T-helper 9 cell (primary cell): ENCODE measurements at places on chromosomes 11 and 22.

DNA sequence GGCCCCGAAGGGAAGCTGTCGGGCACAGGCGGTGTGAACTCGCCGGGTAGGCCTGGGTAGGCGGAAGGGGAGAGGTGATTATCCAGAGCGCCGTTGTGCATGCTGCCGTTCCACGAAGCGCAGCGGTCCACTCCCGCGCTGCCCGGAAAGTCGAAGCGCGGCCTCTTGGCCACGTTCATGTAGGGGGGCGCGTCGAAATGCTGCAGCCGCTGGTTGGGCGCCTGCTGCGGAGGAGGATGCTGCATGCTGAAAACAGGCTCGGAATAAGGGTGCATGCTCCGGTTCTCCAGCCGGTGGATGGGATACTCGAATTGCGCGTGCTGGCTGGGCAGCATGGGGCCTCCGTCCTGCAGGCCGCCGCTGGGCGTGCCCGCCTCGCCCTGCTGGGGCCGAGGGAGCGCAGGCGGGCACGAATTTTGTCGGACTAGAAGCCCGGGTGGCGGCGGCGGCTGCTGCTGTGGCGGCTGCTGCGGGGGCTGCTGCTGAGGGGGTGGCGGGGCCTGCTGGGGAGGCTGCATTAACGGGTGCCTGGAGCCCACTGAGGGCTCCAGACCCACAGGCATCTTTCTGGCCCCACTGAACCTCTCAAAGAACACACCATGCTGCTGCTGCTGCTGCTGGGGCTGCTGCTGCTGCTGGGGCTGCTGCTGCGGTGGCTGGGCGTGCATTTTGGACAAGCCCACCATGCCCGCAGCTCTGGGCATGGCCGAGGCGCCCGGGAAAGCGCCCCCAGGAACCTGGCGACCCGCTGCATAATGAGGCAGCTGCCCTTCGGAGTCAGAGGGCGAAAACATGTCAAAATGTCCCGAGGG, 2.3 kb downstream of the MN1 start:
- DNase-seq: no peak

DNA sequence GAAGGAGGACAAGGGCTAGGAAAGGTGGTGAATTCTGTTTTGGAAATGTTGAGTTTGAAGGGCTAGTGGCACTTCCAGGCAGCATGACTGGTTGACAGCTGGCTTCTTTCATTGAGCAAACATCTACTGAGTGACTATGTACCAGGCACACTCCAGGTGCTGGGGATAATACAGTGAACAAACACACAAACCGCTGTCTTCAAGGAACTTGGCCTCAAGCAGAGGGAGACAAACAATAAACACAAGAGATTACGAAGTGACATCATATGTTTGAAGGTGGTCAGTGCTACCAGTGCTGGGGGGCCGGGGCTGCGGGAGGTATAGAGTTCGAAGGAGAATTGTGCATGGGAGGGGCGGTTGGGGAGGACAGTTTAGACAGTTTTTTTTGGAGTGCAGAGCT, 197.0 kb upstream of the SORL1-AS1 start:
- DNase-seq: no peak

DNA sequence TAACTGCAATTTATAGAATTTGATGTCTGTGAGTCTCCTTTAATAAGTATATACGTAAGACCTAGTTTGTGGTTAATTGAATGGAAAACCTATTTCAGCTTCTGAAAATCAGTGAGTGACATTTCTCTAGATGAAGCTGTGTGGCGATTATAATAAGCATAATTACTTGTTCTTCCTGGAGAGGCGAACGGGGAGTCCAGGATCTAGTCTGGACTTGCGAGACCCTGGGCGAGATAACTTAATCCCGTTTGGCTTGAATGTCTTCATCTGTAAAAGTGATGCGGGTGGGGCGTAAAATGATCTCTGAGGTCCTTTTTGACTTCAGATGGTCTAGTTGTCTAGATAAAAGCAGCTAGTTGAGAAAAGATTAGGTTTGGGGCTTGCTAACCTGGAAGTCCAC, 1.1 kb downstream of the PRRG4 start:
- no peak for DNase-seq

DNA sequence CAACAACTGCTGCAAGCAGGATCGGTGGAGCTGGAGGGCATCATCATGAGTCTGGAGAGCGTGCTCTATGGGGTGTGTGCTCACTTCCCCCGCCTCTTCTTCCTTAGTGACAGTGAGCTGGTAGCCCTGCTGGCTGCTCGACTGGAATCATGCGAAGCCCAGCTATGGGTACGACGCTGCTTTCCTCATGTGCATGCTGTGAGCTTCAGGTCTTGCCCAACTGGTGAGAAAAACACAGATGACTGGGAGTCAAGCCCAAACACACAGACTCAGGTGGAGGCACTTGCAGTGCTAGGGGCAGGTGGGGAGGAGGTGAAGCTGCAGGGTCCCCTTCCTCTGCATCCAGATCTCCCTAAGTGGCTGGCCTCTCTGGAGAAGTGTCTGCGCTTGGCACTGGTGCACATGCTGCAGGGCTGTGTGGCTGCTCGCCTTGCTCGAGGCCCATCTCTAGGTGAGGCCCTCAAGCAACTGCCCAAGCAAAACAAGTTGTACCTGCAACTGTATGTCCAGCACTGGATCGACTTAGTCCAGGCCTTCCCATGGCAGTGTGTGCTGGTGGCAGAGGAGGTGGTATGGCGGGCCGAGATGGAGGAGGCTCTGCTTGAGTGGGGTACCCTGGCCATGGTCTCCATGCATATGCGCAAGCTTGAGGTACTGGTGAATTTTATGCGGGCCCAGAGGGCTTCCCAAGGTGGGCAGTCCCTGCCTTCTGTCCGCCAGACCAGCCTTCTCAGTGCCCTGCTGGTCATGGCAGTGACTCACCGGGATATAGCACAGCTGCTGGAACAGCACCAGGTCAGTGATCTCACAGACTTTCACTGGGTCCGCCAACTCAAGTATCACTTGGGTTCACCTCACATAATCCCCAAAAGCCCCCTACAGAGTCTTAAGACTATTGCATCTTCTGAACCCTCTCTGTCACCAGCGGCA, 48.1 kb downstream of the DNHD1 start:
- DNase-seq: no peak

DNA sequence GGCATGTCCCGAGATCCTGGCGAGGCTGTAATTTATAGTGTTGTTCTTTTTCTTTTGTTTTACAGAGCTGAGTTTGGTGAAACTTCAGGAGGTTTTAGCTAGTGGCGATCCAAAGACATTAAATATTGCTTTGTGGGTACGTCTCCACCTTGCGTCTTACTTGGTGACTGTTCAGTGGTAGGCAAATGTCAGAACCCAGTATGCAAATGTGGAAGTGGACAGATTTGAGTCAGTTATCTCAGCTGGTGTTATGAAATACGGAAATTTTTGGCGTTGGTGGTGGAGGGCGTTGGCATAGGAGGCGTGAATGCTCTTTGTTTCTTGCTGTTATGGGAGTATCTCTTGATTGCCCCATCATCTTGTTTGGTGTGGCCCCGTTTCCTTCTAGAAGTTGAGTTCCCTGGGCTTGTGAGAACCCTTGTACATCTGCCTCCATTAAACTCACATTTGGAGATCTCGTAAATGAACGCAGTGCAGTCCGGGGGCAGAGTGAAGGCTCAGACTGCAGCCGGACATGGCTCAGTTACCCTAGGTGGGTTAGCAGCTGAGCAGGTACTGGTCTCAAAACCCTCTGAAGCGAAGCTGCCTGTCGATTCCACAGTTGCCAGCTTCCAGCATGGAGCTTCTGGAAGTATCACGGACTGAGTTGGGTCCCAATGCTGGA, 39.9 kb downstream of the PTPRJ start:
- no peak for DNase-seq

GRCh38 chr11:84673753-84674152, 953.4 kb downstream of the DLG2 start:
- no peak for DNase-seq

- no peak for DNase-seq
These were observed 38.3 kb upstream of the CEP295 start for GRCh38 chr11:93623179-93623578.

- DNase-seq: no peak
These were observed 9.0 kb downstream of the TMPRSS5 start for GRCh38 chr11:113697111-113697510.

DNA sequence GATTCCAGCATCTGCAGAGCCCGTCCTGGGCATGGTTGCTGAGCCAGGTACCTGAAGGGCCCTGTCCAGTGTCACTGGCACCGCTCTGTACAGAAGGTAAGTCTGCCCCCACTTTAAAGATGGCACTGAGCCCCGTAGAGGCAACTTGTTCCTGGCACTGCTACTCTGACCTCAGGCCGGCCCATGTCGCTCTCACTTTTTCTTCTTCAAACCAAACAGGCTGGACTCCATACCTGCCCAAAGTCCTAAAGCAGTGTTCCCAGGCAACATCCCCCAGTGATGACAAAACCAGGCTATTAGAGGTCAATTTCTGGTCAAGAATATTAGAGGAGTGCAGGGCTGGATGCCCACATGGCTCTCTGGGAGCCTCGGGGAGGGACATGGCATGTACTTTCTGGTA, 46.6 kb upstream of the TTLL12 start:
- no peak for DNase-seq

GRCh38 chr11:13336246-13336878, 58.8 kb downstream of the BMAL1 start:
- DNase-seq: no peak

DNA sequence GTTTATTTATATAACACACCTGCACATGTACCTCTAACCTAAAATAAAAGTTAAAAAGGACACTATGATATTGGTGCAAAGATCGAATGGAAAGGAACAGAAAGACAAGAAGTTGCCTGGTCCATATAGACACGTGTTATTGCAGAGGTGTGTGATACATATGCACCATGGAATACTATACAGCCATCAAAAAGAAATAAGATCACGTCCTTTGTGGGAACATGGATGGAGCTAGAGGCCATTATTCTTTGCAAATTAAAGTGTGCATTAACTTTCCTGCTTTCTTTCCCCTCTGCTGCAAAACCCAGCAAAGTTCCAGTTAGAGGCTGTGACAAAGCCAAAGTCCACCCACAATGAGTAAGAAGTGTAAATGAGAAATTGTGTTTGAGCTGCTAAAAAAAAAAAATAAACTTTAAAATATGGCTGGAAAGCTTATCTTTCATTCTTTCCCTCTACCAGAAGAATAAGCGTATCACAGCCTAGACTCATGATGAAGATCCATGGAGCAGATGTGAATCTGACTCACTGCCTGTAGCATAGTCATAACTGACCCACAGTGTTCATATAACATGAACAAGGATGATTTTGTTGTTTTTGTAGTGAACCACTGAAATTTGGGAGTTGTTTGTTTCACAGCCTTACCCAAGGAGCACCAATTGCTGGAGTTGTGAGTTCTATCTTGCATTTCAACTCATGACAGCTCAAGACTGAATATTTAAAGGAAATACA, 9.6 kb downstream of the OR52K1 start:
- DNase-seq: no peak

DNA sequence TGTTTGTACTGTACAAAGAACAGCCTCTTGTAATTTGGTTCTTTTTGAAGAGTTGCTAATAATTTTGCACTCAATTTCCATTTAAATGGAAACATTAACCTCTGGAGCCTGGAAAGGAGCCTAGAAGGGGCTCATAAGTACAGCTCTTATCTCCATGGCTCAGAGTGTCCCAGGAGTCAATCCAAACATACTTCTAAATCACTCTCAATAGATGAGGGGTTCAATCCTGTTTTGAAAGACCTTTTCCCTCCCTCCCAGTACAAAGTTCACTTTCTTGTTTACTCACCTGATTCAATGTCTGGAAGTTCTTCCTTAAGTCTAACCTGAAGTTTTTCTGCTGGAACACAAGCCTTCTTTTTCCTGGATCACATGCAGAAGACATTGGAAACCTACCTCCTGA, 273.0 kb upstream of the PLET1 start:
- DNase-seq: no peak

GRCh38 chr11:13278609-13279486, 1.3 kb downstream of the BMAL1 start:
- no peak for DNase-seq

- DNase-seq: no peak
These were observed 13.1 kb downstream of the RPS6KA4 start for GRCh38 chr11:64372021-64372420.

DNA sequence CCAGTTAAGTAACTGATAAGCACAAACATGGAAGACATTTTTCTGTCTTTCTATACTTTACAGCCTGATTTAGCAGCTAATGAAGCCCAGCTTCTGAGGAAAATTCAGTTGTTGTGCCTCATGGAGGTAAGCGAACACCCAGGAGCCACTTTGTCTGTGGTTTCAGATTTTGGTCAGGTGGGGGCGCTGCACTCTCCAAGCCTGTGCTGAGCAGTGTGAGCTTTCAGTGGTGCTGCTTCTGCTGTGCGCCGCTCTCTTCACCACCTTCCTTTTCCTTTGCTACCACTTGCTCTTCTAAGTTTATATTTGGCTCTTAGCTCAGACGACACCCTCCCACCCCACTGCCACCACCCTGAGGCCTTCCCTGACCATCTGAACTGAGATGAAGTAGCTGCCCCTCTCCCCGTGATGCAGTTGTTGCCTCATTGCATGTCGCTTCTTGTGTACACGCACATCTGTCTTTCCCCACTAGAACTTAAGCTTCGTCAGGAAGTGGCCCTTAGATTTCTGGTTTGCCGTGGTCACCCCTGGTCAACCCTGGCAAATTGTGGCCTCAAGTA, 14.0 kb downstream of the PSMD13 start:
- peak; percentile 76 for DNase-seq

DNA sequence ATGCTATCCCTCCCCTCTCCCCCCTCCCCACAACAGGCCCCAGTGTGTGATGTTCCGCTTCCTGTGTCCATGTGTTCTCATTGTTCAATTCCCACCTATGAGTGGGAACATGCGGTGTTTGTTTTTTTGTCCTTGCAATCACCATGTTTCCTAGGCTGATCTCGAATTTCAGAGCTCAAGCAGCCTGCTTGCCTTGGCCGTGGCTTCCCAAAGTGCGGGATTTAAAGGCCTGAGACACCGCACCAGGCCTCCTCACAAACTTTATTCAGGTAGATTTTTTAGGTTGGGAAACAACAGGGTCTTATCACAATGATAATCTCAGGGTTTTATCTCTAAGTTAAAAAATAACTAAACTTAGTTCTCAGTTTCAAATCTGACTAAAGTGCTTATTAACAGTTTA, 125.4 kb downstream of the LUZP2 start:
- no peak for DNase-seq

GRCh38 chr22:35102663-35103062, 36.7 kb downstream of the ISX start:
- DNase-seq: no peak

DNA sequence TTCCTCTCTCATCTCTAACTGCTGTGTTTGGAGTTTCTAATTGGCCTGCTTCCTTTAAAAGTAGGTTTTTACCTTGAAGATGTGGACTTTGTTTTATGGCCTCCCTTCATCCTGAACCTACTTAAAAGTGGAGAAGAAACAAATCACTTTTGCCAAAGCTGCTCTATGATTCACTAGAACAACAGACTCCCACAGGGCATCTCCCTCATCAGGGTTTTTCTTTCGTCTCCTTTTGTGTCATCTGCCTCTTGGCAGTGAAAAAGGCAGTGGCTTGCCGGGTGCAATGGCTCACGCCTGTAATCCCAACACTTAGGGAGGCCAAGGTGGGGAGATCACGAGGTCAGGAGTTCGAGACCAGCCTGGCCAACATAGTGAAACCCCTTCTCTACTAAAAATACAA, 186.6 kb upstream of the MTNR1B start:
- no peak for DNase-seq
